ENCODE measurements at places on chromosomes 7 and 10. TPM values are rescaled to one million over a fixed set of nuclear protein-coding genes. Genes with fewer than 3 reads are reported as not detected.

The RSPH10B gene
- total RNA-seq = 0.31 TPM

The SNX13 gene
- 43.4 TPM for total RNA-seq

The TAS2R4 gene
- 1.5 TPM for total RNA-seq

The BICC1 gene
- total RNA-seq = 23.8 TPM

The ZNF503 gene
- 3.6 TPM for total RNA-seq

The SPAM1 gene
- total RNA-seq = not detected

The SLC13A1 gene
- total RNA-seq = not detected

The RET gene
- 1.2 TPM for total RNA-seq

The TEX47 gene
- total RNA-seq = not detected

The SP8 gene
- total RNA-seq = not detected

The SPDYE1 gene
- total RNA-seq = not detected

The CEP41 gene
- 16.3 TPM for total RNA-seq

The SPDYE11 gene
- total RNA-seq = 0.04 TPM

The PROSER2 gene
- total RNA-seq = 3.4 TPM

The NME8 gene
- total RNA-seq = 0.22 TPM

The GARIN1A gene
- 0.53 TPM for total RNA-seq

The LRRD1 gene
- total RNA-seq = 0.31 TPM

The GNAI1 gene
- total RNA-seq = 37.2 TPM

The MYO1G gene
- total RNA-seq = 0.58 TPM

The ATOH7 gene
- 0.13 TPM for total RNA-seq

The PDIA4 gene
- total RNA-seq = 69.6 TPM

The ACHE gene
- 21.5 TPM for total RNA-seq

The C10orf143 gene
- total RNA-seq = 1.1 TPM

The NYAP1 gene
- 1.6 TPM for total RNA-seq

The EDRF1 gene
- 23.3 TPM for total RNA-seq

The ENTPD1 gene
- total RNA-seq = 14.9 TPM

The PNLIP gene
- total RNA-seq = 0.18 TPM

The NRBF2 gene
- total RNA-seq = 16.9 TPM

The GPR26 gene
- not detected for total RNA-seq

The MYH16 gene
- total RNA-seq = not detected

The ELN gene
- total RNA-seq = 142 TPM

The ERVW-1 gene
- 0.40 TPM for total RNA-seq

The FZD1 gene
- total RNA-seq = 12.5 TPM

The TMEM130 gene
- 2.3 TPM for total RNA-seq

The WNT2 gene
- total RNA-seq = 14.8 TPM

The TMEM60 gene
- total RNA-seq = 12.2 TPM

The GPR37 gene
- 16.9 TPM for total RNA-seq

The SLC26A4 gene
- 0.75 TPM for total RNA-seq

The ZNF853 gene
- total RNA-seq = 7.2 TPM
